Stimulated activated CD4-positive, alpha-beta T cell treated with anti-CD3 and anti-CD28 coated beads, Interleukin-15, amount 100 ng/mL, for 1 hour (primary cell): ENCODE measurements at places on chromosomes 5 and 9.

DNA sequence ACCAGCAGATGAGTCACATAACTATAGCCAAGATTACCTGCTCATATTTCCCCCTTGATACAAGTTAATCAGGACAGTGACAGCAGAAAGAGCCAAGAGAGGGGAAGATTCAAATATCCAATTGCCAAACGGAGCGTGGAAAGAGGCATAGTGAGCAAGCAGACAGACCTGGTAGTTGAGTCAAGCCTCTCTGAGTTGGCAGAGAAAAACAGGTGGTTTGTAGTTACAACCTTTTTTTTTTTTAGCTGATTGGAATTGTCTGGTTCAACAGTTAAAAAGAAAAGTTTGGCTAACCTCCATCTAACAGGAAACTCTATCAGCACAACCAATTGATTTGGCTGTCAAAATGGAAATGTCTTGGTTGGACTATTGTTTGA is 272.1 kb downstream of the TLE1 start:
- DNase-seq, result no peak

GRCh38 chr9:124765439-124765835 is 5.7 kb downstream of the NR6A1 start:
- DNase-seq, result no peak

DNA sequence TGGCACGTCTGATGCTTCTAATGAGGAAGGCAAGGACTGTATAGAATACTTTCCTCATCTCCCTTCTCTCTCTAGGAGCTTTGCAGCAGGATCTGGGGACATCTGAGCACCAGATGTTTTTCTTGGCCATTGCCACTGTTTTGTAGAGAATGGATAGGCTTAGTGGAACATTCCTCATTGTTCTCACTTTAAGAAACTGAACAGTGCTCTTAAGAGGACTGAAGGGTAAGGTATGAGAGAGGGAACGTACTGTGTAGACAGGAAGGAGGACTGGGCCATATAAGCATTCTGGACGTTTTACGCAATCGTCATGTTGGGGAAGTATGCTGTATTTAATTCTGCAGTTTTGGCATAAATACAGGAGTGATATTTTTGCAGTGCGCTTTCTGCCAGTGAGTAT is 70.6 kb downstream of the SMARCA2 start:
- no peak for DNase-seq

DNA sequence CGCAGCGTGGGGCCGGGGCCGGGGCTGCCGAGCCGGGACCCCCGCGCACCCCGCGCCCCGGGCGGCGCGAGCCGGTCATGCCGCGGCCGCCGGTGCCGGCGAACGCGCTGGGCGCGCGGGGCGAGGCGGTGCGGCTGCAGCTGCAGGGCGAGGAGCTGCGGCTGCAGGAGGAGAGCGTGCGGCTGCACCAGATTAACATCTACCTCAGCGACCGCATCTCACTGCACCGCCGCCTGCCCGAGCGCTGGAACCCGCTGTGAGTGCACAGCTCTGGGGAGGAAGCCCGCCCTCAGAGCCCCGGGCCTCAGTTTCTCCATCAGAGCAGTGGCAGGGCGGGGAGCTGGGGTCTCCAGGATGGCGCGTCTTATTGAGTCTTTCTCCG is 335 bp downstream of the GALNT12 start:
- DNase-seq, result no peak

DNA sequence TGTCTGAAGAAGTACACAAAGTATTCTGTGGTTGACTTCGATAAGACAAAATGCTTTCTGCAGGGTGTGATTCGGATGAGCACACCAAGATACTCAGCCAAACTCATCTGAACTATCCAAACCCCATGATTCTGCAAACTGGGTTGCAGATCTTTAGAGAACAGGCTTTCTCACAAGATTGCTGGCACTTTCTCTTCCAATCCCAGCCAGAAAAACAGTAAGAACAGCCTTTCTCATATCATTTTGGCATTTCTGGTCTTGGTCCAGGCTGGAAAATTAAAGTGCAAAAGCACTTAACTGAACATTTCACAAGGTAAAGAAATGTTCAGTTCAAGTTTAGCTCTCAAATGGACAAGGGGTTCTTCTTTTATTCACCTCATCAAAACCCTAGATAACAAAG is 269.1 kb downstream of the NR2F1-AS1 start:
- DNase-seq, result no peak

- DNase-seq, result no peak
These were observed 237.3 kb downstream of the PBX3 start for GRCh38 chr9:125984461-125984860.

DNA sequence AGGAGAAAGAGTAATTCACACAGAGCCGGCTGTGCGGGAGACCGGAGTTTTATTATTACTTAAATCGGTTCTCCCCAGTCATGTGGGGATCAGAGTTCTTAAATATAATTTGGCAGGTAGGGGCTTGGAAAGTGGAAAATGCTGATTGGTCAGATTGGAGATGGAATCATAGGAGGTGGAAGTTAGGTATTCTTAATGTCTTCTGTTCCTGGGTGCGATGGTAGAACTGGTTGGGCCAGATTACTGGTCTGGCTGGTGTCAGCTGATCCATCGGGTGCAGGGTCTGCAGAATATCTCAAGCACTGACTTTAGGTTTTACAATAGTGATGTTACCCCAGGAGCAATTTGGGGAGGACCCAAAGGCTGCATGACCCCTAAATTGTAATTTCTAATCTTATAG is 4.6 kb upstream of the CERCAM start:
- no peak for DNase-seq

DNA sequence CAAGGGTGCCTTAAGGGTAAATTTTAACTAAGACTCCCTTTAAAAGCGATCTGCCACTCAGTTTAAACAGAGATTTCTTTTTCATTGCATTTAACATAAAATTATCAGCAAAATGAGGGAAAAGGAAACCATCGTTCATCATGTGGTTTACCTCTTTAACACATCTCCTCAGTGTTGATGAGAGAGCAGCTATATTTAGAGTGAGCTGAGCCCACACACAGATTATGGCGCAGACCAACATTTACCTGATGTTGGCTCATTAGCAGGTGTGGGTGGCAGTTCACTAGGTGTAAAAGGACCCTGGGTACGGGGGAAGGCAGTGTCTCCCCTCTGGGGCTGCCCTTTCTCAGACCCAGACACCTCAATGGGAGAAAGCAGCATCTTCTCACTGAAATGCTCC is 149.8 kb downstream of the ENTREP1 start:
- DNase-seq, result no peak

DNA sequence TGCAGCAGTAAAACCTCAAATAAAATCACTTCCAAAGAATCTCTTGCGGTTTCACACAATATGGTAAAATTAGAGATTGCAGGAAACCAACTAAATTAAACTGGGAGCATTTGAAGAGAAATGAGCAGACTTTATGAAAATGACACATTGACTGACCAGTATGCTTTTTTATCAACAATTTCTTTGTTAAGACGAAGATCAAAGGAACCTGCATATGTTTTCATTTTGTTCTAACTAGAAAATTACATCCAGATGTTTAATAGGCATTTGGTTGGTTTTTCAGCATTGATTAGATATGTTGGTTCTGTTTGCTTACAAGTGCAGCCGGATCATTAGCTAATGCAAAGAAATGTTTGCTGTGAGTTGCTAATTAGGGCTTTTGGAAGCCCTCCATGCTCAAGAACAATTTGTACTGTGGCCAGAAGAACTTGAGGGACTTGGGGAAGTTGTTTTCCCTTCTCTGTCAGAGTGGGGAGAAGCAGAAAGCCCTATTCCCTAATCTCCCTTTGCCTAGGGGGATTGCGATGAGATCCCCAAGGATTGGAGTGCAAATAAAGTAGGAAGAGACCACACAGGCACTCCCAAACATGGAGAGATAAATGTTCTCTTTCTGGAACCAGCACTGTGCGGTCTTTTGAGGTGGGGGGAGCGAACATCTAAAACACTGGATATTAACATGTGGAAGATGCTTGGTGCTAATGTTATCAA is 4.5 kb upstream of the TLE1 start:
- no peak for DNase-seq

GRCh38 chr5:177094224-177095087 is 7.7 kb downstream of the FGFR4 start:
- DNase-seq, result no peak

GRCh38 chr5:154603011-154603410 is 125.0 kb upstream of the HAND1 start:
- no peak for DNase-seq

DNA sequence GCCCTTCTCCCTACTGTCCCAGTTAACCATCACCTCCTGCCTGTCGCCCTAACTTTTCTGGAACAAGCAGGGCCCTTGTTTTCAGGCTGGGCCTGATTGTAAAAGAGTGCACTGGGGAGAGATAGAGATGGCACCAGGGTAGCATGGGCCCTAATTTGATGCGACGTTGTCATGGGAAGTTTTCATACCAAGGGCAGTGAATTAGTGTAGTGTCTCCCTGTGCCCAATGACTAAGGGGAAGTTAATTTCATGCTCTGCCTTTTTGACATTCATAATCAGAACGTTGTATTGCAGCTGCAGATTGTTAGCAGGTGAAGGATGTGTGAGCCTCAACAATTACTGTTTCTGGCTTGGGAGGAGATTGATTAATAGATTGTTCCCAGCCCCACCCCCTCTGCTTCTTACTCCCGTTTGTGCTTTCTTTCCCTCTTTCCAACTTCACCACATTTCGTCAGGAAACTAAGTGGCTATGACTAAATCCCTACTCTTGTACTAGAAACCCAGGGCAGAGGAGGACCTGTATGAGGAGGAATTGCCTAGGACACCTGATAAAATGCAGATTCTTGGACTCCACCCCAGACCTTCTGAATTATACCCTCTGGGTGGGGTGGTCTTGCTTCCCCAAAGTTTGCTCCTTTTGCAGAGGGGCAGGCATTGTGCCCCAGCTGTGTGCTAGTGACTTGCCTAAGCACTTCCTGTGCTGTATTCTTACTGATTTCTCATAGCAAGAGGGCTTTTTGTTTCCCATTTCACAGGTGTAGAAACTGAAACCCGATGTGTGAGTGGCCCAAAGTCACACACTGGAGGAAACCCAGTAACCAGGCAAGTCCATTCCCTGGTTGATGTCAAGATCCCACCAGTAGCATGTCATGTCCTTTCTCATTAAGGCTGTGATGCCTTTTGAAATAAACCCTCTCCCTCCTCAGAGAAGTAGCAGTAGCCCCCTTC is 56.3 kb downstream of the DAB2IP start:
- DNase-seq, result no peak

GRCh38 chr5:106853266-106853665 is 817.5 kb downstream of the EFNA5 start:
- no peak for DNase-seq

GRCh38 chr5:113489299-113489698 is 1.0 kb upstream of the MCC start:
- DNase-seq, result no peak

- no peak for DNase-seq
These were observed 92.9 kb upstream of the CLINT1 start for GRCh38 chr5:157951673-157952373.

DNA sequence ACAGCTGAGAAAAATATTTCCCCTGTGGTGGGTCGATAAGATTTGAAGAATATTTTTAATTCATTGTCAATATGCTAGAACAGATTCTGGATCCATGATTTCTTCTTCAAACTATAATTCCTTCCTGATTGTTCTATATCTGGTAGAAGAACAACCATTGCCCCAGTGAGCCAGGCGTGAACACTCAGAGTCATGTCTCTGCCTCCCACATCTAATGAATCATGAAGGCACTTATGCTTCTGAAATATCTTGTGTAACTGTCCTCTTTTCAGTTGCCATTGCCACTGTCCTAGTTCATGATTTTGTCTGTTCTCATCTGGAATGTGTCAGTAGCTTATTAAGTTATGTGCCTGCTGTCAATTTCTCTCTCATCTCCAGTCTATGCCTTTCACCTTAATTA is 40.0 kb downstream of the GABRG2 start:
- DNase-seq, result no peak

DNA sequence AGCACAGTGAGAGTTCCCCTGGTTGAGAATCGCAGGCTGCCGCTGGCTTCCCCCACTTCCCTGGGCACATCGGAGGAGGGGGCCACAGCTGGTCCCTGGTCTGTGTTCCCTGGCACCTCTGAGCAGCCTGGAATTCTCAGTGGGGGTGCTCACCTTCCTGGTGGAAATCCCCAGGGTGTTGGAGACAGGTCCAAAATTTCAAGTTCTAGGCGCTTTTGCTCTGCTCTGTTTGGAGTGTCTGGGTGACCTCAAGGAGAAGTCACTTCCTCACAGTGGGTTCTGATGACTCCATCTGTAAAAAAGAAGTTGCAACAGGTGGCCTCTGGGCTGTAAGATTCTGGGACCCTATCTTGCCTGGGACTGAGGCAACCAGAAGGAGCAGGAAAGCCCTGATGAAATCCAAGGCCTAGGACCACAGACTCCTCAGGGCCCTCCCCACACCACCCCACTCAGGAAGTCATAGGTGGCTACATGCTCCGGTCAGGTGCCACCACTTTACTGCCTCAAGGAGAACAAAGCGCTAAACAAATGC is at the start of gene TRAF1:
Gene TRAF1, minus strand, starts transcription at position 400 of the 532 bp plus-strand sequence. CDS start 721 bp downstream, outside the sequence.
- no peak for DNase-seq

DNA sequence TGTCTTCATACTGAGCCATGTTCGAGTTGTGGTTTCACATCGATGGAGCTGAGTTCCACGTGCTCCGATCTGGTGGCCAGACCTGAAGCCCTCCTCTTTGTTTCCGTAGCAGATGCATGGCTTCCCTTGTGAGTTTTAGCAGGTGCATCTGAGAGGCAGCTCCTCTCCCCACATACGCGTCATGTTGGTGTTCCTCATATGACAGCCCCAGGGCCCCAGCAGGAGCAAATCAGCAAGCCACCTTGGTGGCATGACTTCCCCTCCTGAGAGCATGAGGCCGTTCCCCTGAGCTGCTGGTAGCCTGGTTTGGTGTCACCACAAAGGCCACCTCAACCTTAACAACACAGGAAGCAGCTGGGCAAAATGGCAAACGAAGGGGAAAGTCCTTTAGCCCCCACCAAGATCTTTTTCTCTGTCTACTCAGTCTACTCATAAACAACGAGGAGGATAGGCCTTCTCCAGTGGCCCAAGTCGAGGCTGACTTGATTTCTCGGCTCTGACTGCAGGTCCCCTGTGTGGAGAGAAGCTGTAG is 5.9 kb downstream of the CYFIP2 start:
- peak; percentile 53 for DNase-seq

DNA sequence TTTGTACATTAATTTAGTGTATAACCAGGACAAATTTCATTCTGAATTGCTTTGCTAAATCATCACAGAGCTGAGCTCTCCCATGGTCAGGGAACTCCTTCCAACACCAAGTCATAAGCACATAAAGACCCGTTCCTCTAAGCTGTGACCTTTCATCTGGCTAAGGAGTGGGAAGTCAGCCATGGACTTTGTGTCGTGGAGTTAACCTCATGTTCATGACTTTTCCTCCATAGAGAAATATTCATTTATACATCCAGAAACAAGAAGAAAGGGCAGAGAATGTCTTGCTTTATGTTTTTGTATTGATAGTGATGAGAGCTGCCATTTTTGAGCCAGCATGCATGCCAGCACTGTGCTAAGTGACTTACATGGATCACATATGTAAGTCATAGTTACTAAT is 97.5 kb downstream of the INIP start:
- DNase-seq, result no peak
